Cortex of kidney (tissue), 1 donor: ENCODE measurements at places on chromosomes 2 and 18.

- no peak for DNase-seq
Measured at GRCh38 chr2:23624378-23624777, 239.4 kb downstream of the KLHL29 start.

DNA sequence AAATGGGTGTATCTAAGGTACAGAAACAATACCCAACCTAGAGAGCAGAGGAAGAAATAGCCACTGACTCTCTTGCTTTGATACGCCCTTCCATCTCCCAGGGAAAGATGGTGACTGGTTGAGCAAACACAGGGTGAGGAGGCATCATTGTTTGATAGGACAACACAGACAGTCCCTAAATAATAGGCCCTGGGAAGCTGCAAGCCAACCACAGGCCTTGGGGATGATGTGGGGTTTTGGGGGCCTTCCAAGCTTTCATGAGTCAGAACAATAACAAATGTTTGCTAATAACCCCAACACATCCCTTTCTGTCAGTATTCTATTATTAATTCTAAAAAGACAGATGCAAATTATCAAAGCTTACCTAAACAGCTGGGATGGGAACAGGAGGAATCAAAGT is 9.8 kb downstream of the LGALSL start:
- no peak for DNase-seq

DNA sequence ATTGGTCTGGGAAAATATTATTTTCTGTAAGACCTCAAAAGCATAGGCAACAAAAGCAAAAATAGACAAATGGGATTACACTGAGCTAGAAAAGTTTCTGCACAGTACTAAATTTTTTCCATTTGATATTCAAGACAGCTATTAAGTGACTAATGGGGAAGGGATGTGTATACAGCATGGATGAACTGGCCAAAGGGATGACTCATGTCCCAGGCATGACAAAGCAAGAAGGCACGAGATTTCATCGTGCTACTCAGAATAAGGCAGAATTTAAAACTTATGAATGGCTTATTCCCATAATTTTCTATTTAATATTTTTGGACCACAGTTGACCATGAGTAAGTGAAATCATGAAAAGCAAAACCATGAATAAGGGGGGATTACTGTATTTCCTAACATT is 1250.1 kb upstream of the GYPC start:
- no peak for DNase-seq

DNA sequence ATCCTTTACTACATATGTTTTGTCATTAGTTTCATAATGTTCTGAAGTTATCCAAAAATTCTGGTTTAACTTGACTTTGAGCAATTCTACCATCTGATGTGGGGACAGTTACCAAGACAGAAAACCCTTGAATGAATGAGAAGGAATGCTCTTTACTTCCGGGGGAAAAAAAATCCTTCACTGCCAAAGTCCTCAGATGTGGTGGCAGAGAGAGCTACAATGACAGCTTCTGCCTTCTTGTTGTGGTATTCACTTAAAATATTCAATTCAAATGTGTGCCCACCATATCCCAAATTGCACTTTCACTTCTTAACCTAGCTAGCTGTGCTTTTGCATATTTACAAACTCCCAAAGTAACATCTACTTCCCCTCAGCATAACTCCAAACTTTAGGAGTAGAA is 1531.7 kb upstream of the NXPH2 start:
- DNase-seq, result no peak

- DNase-seq, result no peak
Measured at GRCh38 chr2:236176951-236177350, 8.8 kb upstream of the GBX2 start.

DNA sequence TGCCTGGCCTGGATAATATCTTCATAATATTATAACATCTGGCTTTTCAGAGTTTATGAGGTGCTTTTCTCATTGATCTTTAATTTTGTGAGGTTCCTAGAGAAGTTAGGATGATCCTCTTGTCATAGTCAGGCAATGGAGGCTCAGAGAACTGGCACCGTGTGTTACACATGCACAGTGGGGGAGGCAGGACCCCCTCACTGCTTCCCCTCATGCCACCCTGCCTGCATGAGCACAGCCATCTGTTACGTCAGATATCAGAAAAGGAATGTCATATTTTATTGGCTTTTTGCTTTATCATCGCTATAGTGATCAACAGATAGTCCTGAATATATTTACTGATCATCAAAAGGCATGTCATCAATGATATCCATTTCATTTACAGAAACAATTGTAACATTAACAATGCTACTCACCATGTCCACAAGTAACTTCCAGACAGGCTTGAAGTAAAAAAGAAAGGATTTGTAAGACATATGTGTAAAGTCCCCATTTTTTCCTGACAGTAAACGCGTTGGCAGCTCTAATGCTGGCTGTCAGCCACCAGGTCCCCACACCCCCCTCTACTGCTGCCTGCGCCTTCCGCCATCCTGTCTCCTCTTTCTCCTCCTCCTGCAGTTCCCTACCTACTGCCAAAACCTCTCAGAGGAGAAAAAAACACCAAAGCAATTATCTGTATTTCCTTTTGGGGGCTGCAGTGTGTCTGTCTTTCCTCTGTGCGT is 18.8 kb downstream of the ENOSF1 start:
- no peak for DNase-seq

GRCh38 chr2:241269707-241270520 is 45.6 kb downstream of the HDLBP start:
- no peak for DNase-seq

GRCh38 chr2:220269367-220269766 is 641.9 kb downstream of the SLC4A3 start:
- DNase-seq, result no peak

GRCh38 chr2:71455741-71456569 is 2.6 kb downstream of the DYSF start:
- DNase-seq, result no peak

GRCh38 chr2:44560352-44560751 is 198.6 kb downstream of the CAMKMT start:
- no peak for DNase-seq

- DNase-seq, result no peak
Measured at GRCh38 chr2:112480530-112481049, 1.4 kb upstream of the TTL start.

DNA sequence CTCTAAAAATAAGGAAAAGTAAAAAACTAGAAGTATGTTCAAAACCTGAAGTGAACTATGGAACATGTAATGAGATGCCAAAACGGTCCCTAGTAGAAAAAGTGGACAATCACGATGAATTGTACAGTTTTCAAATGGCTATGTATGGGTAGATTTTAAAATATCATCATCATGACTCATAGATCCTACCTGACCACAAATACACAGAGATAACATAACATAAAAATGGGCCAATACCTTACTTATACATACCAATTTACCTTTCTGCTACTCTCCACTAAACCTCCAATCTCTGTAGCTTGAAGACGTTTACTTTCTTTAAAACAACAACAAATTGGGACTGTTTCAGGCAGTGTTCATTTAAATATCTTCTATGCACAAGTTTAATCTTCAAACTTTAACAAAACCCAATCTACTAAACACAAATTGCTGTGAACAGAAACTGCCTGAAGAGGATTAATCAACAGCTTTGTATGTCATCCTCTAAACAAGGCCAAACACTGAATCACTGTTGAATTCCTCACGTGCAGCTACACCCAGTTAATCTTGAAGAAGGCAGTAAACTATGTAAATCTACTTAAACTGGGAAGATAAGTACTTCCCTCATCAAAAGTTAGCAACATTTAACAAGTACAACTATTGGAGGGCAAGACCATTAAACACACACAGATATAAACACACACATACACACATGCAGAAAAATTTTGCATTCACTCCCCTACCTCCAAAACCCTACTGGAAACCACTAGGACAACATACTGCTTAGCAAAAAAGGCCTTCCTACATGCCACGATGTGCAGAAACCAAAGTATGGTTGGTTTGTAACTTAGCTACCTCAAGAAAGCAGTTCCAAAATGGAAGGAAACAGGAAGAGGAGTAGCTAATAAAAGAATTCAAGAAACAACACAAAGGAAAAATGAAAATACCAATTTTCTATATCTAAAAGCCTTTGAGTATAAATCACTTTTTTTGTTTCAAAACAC is 90.3 kb downstream of the RBMS1 start:
- DNase-seq, result no peak

- no peak for DNase-seq
Measured at GRCh38 chr2:30950339-30950738, 143.1 kb upstream of the CAPN13 start.

GRCh38 chr2:120865656-120866055 is 130.0 kb downstream of the GLI2 start:
- DNase-seq, result no peak

DNA sequence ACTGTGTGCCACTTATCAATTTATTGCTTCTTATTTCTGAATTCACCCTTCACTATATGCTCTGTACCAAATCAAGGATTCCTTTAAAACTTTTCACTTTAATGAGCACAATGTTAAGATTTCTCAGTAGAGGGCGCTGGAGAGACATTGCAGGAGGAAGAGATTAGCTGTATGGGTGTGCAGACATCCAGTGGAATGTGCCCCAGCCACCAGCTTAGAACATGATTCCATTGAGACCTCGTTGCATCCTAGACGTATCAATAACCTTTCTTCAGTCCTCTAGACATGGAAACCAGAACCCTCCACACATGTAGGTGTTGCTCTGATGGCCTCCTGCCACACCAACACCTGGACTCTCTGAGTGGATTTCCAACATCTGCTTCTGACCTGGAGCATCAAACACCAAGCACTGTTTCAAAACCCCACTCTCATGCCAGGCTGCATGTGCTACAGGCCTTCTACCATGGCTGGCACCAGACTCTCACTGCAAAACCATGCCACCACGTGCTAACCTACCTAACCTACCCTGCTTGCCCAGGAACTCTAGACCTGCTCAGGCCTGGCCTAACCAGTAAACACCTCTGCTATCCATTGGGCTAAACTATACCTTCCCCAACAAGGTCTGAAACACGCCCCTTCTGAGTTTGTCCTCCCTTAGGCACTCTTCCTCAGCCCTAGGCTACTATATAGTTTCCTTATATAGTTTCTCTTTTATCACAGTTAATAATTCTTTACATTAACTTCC is 633.2 kb upstream of the PKDCC start:
- DNase-seq, result no peak

DNA sequence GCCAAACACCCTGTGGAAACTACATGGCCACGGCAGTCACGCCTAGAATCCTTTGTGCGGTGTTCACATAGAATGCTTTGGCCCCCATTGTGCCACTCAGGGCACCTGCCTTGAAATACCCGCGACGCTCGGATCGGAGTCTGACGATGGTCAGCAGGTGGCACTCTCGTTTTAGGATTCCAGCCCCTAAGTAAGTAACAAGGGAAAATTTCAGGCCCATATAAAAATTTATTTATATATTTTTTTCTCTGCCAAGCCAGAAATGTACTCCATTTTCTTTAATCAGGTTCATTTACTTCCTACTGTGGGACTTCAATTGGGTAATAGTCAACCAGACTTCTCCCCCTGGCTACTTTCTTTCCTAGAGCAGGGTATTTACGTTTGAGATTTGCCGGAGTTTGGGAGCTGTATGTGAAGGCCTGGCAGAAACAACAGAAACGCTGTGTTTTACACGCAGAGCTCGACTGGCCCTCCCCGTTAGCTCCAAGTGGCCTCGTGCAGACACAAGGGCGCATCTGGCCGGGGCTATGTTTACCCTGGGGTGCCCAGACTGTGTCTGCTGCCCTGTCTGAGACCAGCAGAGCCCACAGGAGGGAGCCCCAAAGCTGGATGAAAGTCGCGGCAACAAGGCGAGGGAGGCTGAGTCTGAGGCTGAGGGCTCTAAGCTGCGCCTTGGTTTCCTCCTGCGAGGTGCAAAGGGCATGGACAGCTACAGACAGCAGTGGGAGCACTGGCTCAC is 41.6 kb downstream of the LRRC30 start:
- DNase-seq, result no peak

DNA sequence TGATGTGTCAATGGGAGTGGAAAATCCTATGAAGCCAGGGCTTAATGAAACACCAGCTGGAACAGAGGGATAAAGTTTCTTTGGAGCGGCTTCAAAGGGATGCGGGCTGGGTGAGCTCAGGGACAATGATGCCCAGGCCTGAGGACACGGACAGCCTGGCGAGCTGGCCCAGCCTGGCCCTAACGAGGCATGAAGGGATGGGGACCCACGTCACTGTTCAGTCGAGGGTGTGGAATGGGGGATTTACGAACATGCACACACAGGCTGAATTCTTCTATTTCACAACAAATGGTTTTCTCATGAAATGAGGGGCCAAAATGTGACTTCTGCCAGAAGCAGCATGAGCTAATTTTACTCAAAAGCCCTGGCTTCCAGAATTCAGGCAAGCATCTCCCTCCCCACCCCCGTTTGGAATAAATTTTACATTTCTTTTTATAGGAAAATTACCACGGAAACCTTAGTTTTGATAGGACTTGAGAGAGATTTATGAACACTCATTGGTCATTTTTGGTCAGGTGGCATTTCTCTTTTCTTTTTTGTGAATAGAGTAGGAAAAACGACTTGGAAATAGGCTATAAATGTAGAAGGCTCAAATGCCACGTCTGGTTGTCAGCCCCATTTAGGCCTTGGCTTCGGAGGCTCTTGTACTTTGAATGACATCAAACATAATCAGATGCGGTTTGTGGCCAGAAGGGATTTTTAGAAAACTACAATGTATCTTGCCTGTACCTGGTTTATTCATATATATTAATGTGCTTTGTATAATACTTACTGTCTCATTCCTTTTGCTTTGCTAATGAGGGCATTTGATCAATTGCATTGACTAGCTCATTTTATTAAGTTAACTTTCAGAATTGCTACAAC is 893.8 kb upstream of the CELF4 start:
- DNase-seq, result no peak

- no peak for DNase-seq
Measured at GRCh38 chr2:2243666-2244065, 87.4 kb downstream of the MYT1L start.

DNA sequence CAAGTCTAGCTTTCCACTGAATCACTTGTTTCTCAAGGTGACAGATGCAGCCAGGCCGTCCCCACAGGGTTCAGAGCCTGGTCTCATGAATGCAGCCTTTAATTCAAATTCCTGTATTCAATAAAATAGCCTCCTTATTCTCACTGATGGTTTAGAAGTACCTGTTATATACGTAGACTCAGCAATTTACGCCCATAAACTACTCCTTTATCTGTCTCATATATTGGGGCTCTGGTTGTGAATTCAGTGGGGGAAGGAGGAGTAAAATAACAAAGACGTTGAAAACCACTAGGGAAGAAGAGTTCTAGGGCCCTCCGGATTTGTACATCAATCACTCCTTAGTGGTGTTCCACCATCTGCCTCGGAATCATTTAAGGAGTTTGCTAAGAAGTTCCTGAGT is 1.7 kb downstream of the OBSL1 start:
- no peak for DNase-seq

DNA sequence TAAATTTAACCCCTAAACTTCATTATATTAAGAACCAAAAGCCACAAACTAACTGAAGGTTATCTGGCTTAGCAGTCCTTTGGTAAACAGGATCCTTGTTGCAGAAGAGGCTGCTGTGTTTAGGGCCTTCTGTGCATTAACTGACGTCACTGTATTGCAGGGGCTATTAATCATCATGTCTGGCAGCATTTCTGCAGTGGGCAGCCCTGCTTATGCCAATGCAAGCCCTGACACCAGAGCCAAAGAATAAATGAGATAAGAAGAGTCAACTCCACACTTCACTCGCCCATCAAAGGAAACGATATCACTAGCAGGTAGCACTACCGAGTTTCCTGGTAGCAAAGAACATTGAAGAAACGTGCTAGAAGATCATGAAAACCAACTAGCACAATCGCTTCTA is 110.6 kb downstream of the PLEKHM3 start:
- no peak for DNase-seq

GRCh38 chr2:138531913-138532312 is 30.3 kb downstream of the SPOPL start:
- no peak for DNase-seq
